ENCODE measurements at places on chromosomes 12 and 14.

DNA sequence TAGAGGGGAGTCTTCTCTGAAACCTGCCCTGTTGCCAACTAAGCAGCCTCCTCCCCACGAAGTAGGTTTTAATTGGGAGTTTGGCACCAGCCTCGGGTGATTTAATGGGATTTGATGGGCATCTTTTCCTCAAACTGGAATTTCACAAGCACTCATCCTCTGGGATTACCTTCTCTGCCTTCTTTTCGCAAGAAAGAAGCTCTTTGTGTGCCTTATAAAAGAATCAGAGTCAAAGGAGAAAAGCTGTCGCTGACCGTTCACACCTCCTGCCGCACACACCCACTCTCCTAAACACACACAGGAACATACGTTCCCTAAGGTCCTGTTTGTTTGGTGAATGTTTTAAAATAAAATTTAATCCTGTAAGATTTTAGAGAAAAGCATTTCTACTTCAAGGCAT is 84.0 kb downstream of the PRMT8 start:
- DNase-seq, result no peak

DNA sequence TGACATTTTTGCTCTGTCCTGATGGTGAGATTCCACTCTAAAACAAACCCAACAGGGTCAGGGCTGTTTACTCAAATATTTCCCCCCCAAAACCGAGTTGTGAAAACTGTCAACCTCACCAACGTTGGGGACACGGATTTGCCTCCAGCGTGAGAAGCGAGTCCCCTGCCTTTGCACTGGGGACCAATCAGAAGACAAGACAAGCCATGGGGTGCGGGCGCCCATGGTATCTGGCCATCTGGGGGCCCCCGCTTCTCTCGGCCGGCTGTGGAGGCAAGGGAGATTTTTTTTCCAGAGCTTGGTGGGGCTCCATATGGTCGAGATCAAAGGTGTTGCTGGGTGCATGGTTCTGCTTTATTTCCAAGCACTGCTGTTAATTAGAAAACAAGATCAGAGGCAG is 272.1 kb downstream of the BCL11B start:
- DNase-seq, result no peak

DNA sequence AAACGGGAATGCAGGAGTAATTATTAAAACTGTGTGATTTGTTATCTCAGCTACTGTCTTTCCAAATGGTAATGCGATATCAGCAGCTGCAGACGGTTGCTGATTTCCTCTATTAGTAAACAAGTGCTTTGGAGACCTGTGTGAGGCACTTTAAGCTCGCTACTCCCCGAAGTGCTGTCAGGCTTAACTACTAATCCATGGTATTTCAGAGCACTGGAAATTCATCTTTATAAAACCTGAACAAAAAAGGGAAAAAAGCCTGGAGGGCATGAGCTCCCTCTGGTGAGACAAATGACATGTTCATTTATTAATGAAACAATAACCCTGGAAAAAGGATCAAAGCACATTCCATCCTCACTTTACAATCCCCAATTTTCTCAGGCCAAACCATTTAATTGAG is 143.6 kb upstream of the OTX2 start:
- DNase-seq, result no peak

DNA sequence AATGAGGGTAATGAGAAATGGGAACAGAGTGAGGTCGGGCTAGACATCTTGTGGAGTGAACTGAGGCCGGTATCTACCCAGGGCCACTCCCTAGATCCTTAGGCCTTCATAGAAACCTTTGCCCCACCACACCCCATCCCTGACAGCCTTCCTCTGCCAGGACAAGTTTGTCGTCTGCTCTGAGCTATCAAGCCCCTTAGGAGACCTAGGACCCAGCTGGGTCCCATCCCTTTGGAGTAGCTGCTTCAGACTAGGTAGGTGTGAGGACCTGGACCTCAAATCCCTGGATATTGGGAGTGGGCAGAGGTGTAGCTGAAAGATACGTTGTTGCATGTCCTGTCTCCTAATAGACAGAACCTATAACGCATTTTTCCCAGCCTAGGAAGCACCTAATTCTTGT is at the start of gene TMEM253:
TSS of gene TMEM253 (plus strand) at position 136 of the 400 bp plus-strand sequence. CDS start 278 bp downstream, outside the sequence.
- no peak for DNase-seq

Data from omental fat pad (tissue), 4 donors.